ENCODE measurements at places on chromosomes 6 and 20. TPM values are rescaled to one million over a fixed set of nuclear protein-coding genes. Genes with fewer than 3 reads are reported as not detected.

DNA sequence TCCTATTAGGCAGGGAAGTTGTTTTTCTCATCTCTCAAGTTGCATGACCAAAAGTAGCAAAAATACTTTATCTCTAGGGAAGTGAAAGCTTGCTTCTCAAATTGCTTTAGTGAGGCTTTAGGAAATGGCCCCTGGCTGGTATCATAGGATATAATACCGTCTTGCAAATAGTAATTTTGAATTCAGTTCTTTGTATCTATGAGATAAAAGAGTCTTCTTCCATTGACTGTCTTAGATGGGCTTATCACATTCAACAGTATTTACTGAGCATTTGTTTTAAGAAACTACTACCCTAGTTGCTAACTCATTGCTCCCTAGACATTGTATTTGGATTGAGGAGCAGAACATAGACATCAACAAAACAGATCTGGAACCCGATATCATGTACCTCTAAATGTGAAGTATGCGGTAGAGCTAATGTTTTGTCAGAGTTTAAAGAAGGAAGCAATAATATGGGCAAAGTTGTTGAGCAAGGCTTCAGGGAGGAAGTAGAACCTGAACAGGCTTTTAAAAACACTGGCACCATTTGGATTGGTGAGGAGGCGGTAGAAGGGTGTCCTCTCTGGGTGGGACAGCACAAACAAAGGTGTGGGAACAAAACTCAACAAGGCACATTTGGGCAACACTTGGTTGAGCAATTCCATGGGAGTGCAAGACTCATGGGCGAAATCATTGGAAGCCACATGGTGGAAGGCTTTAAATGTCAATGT is 101.5 kb downstream of the SGK1 start:
- no peak for DNase-seq

DNA sequence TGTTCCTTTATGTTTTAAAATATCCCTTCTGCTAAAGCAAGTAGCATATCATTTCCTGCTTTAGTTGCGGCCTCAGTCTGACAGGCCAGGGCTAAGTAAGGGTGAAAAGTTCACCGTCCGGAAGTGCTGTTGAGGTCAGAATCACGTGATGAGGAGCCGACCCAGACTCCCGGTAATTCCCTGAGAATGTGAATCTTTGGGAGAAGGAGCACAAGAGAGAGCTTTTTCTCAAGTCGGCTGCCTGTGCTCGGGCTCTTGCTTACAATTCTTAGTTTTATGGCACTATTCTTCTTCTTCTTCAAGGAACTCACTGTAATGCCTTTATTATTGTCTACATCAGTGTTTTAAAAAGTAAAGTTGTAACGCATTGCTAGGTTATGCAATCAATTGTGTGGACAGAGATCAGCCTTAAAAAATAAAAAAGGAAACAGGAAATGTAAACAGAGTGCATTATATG is 309.3 kb downstream of the PRL start:
- DNase-seq, result peak; percentile 96

DNA sequence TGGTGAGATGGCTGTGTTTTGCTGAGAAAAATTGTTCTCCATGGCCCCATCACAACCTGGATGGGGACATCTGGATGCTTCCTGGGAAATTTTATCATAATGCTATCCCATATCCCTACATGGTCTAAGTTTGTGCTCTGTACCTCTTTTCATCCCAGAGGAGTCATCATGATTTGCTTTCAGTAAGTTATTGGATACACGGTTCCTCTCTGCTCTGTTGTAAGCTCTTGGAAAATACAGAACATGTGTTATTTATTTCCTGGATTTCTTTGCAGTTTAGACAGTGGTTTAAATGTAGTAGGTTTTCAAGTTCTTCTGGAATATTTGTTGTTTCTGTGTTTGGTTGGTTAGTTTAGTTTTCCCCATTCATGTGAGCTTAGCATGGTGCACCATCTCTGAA is 129.2 kb upstream of the ECI2 start:
- no peak for DNase-seq

DNA sequence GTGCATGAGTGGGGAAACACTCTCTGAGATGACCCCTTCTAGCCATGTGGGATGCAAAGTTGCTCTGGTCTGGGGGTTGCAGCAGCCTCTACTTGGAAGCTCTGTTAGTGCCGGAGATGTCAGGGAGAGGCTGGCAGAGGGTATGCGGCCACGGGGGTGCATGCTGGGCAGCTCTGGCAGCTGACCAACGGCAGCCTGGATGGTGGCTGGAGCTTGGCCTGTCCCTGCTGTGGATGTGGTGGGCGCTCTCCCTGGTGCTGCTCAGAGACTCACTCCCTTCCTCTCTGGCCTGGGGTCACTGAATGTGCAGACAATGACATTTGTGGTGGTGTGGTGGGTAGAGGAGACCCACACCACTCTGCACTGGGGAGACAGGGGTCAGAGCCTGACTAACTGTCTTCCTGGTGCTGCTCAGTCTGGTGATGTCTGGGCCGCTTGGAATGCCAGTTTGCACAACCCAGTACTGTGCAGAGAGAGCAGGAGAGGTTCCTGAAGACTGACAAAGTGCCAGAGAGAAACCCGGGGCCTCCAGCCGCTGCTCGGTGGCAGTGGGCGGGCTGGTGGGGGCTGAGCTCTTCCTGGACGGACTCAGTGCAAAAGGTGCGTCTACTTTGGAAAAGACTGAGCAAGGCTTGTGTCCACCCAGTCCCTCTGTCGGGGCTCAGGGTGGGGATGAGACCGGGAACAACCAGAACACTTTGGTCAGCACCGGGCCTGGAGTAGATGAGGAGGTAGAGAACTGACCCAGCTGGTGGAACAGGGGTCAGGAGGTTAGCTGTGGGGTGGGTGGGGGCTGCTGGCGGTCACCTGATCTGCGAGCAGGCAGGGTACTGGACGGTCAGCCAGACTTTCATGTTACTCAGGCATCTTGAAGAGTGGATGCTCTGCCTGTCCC is 2.7 kb downstream of the MYT1 start:
- DNase-seq, result no peak

DNA sequence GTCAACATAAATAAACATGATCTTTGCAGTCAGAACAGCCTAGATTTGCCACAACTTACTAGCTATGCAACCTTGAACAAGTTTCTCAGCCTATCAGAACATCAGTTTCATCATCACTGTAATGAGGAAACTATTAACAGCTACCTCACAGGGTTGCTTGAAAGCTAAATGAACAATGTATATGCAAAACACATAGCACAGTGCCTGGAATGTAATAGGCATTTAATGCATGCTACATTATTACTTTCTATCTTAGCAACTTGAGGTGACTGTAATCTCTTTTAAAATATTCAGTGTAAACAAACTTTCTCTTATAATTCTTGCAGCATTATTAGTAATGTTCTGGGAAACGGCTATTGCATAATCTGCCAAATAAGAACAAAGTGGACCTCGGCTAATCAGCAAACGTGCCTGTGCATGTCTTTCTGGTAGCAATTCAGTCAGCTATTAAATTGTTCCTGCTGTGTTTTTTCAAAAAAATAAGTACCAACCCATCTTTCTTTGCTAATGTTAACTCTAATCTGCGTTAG is 61.5 kb downstream of the SYNE1 start:
- peak; percentile 69 for DNase-seq

SNAI1 gene
- 0.66 TPM for total RNA-seq
